ENCODE measurements at places on chromosomes 4 and X.

GRCh38 chrX:101682723-101683122, 23.1 kb upstream of the ARMCX2 start:
- DNase-seq, result no peak

GRCh38 chr4:110663738-110664444, 41.0 kb upstream of the PITX2 start:
- DNase-seq, result no peak

DNA sequence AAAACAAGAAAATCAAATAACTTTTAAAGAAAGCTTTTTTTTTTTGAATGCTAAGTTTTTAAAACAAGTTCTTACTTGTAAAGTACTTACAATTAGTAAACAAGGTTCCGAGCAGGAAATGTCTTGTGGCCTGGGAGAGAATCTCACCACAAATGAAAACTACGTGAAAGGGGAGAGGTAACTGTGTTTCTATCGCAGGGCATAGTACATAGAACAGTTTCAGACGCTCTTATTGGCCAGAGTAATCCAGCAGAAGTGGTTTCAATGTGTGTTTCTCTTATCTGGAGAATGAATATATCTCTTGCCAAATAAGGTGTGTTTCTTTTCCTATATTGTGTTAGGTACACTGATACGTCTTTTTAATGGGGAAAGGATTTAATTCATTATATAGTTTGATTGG, at the start of gene PLAC8:
Gene PLAC8 (minus strand): TSS at position 154 of the 400 bp plus-strand sequence. CDS start 6,808 bp downstream, outside the sequence.
- DNase-seq, result no peak

GRCh38 chrX:43817444-43817843, 64.8 kb downstream of the MAOB start:
- DNase-seq, result no peak

DNA sequence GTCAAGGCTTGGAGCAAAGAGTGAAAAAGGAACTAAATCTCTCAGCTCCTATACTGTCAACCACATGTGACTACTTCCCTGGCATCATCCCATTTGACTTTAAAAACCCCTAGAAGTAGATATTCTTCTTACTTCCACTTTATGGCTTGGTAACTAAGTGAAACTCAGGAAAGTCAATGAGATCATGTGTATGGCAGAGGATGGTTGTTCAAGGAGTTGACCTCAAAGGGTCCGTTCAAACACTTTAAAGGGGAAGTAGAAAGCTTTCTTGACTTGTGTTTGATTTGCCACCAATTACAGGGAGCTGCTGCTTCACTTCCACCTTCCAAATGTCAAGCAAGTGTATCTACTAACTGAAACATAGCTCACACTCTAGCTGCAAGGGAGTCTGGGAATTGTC, 187.2 kb downstream of the RAB28 start:
- no peak for DNase-seq

DNA sequence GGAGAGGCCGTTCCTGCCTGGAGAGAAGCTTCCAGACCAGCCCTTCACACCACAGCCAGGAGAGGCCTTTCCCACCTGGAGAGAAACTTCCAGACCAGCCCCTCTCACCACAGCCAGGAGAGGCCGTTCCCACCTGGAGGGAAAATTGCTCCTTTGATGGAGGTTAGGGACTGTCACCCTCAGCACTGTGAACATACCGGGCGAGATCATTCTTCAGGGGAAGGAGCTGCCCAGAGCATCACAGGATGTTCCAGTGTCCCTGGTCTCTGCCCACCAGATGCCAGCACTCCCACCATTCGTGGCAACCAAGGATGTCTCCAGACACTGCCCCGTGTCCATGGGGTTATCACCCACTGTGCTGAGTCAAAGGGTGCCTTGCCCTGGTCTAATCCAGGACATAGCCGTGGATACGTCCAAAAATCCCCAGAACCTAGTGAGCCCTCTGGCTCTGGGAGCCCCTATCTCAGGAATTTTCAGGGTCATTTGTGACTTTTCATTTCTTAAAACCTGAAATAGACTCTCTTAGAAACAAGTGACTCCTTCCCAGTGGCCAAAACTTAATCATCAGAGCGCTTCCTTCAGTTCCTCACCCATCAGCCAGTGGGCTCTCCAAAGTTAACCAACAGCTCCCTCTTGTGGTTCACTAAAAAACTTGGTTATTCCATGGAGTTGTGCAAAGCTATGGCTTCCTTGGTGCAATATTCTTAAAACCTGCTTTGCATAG, 80.2 kb downstream of the CRMP1 start:
- no peak for DNase-seq

- no peak for DNase-seq
These were observed 180.9 kb downstream of the SMIM20 start for GRCh38 chr4:26094911-26095310.

GRCh38 chrX:39012621-39013111, 211.4 kb downstream of the MID1IP1 start:
- DNase-seq, result no peak

DNA sequence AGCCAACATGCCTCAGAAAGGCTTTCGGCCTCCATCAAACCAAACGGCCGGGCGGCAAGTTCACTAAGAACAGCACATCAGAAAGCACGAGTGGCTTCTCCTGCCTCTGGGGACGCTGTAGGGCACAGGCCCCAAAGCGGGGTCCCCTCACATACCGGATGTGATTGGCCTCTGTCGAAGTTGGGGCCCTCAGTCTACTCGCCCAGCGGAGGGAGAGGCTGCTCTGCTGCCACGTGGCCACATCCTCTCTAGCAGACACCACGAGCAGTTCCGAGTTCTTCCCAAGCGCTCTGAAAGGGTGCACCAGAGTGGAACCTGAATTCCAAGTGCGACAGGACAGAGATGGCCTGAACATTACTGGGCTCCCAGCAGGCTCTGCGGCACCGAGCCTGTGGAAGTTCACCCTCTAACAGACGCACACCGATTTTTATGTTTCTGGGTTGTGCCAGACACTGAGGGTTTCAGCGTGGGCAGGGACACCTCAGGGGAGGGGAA, 21.1 kb downstream of the NOP14 start:
- no peak for DNase-seq

- no peak for DNase-seq
These were observed 328.0 kb downstream of the NAF1 start for GRCh38 chr4:162838671-162839070.

DNA sequence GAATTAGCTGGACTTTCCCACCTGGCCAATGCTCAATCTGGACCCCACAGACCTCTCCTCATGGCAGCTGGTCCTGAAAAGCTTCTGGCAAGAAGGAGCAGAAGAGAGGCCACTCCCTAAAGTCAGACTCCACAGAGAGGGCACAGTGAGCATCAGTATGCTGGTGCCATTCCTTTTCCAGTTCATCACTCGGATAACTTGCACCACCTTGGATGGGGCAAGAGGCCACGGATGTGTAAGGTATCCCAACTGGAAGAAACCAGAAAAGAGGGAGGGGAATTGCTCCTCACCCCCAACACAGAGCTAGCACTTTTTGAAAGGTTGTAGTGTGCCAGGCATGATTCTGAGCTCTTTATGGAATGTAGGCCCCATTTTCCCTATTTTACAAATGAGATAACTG, 85.9 kb downstream of the STK32B start:
- DNase-seq, result no peak

DNA sequence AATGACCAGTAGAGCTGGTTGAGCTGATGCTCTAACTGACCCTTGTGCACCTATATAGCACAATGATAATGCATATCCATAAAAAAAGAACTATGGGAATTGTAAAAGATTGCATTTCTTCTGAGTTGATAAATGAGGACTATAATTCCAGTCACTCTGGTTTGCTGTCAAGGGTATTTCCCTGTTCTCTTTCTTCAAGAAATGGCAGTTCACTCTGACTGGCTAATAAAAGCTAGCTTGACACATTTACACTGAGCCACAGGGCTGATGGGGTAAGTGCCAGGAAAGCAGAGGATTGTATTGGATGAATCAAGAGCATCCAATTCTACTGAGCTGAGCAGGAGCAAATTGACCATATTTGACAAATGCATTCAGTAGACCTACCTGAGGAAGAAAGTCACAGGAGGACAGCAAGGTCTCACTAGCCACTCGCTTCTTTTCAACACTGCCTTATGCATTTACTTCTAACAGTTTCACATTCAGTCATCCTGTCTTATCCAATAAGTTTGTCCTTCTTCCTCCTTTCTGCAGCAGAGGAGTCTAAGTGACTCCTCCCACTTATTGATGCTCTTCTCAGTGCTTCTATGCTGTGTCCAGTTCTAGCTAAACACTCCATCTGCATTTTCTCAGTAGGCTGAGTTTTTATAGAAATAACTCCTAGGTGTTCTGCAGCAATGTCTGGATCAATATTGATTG, 43.0 kb downstream of the RBMX2 start:
- DNase-seq, result no peak

DNA sequence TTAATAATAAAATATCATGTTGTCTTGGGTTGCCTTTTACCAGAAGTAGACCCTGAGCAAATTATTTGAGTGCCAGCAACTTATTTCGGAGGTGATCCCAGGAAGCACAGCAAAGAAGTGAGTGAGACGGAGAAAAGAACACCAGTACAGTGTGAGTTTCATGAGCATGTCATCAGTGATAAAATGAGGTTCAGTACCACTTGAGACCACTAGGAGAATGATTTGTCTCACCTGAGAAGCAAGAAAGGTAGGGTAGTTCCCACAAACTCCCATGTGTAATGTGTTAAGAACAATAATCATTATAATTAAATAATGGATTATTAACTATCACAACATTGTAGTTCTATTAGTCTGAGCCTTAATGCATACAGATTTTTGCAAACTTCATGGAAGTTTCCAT, 112.8 kb upstream of the DMD start:
- DNase-seq, result no peak

DNA sequence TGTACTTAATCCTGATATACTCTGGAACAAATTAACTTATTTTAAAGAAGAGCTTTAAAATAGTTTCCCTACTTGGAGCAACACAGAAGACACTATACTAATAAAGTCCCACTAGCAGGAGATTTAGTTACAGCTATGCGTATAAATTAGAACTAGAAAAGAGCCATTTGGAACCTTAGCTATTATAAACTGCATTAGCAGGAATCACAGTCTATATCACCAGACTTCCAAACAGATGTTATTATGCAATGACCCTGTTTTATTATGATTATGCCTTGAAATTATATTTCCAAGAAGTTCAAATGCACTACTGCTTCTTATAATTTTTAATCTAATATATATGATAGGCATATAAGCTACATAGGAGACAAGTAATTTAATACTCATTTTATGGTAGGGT, 95.5 kb upstream of the WDR44 start:
- DNase-seq, result no peak

GRCh38 chr4:37732526-37733186, 46.5 kb upstream of the RELL1 start:
- no peak for DNase-seq

DNA sequence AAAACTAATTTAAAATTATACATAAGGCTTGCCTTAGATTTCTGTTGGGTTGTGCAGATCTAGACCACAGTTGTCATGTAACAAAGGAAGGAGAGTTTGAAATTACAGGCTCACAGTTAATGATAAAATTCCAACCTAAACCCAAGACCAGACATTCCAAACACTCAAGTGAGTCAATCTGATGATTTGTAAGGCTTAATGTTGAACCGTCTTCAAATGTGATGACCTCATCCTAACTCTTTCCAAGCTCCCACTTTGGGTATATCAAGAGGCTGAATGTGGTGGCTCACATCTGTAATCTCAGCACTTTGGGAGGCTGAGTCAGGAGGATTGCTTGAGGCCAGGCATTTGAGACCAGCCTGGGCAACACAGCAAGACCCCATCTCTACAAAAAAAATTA, 149.2 kb downstream of the TBL1X start:
- no peak for DNase-seq

- no peak for DNase-seq
These were observed 7.6 kb upstream of the SOWAHB start for GRCh38 chr4:76905521-76905920.

- DNase-seq, result no peak
These were observed 37.7 kb downstream of the PTCHD1 start for GRCh38 chrX:23372220-23372902.

- DNase-seq, result no peak
These were observed 53.5 kb upstream of the PUDP start for GRCh38 chrX:7201496-7201895.

- no peak for DNase-seq
These were observed 21.0 kb upstream of the PCYT1B start for GRCh38 chrX:24668111-24668510.

DNA sequence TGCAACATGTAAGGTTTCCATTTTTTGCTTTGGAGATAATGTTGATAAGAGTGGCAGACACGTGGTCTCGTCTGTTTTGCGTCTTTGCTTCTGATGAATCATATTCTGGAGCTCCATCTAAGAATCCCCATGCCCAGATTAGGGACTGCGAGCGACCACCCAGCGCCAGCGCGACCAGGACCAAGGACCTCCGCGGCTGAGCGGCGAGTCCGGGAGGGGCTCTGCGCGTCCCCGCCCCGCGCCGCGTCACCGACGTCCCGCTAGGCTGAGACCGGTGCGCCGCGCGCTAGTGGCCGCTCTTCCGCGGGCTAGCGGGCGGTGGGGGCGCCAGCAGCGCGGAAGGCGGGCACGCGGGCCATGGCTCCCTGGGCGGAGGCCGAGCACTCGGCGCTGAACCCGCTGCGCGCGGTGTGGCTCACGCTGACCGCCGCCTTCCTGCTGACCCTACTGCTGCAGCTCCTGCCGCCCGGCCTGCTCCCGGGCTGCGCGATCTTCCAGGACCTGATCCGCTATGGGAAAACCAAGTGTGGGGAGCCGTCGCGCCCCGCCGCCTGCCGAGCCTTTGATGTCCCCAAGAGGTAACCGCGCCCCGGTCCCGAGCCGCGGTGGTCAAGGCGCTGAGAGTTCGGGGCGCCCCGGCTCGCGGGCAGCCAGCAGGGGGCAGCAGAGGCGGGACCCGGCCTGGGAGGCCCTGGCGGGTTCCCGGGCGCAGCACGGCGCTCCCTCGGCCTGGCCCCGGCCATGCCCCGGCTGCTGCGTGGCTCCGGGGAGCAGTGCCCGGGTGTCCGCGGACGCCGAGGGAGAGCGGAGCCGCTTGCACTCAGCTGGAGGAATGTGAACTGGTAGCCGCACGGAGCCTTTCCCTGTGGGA, at the start of gene SRD5A3:
Gene SRD5A3 (plus strand): TSS at position 263 of the 871 bp plus-strand sequence. CDS start 95 bp downstream, at position 358.
- peak; percentile 88 for DNase-seq

DNA sequence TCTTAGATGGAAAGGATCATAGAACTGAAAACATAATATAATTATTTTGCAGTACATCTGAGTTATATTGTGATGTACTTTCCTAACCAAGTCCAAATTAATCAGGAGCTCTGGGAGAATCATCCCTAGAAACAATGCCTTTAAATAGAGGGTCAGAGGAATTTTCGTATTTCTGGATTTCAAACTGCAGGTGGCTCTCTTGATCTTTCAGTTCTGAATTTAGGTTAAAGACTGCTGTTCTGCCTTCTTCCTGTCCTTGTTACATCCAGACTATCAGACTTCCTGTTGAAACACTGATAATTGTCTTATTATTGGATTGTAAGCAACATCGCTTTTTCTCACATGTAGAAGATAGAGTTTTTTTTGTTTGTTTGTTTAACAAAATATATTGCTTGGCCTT, 142.7 kb downstream of the RPA4 start:
- DNase-seq, result no peak

DNA sequence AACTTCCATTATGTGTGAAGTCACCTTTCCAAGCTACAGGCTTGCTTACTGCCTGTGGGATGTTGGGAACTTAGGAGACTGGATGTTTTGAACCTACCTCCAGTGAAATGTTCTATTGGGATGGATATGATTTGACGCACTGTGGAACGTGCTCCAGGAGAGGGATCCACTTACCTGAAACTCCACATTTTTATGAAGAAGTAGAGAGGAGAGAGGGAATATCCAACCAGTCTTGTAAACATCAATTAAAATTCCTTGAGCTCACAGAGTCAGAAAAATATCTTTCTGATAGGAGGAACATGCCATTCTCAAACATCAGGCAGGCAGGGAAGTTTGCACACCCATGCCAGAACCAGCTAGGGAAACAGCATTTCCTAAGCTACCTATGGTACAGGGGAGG, 91.1 kb upstream of the MAOA start:
- DNase-seq, result no peak
